Glutamatergic neuron (in vitro differentiated cells): ENCODE measurements at places on chromosomes 3 and 15.

DNA sequence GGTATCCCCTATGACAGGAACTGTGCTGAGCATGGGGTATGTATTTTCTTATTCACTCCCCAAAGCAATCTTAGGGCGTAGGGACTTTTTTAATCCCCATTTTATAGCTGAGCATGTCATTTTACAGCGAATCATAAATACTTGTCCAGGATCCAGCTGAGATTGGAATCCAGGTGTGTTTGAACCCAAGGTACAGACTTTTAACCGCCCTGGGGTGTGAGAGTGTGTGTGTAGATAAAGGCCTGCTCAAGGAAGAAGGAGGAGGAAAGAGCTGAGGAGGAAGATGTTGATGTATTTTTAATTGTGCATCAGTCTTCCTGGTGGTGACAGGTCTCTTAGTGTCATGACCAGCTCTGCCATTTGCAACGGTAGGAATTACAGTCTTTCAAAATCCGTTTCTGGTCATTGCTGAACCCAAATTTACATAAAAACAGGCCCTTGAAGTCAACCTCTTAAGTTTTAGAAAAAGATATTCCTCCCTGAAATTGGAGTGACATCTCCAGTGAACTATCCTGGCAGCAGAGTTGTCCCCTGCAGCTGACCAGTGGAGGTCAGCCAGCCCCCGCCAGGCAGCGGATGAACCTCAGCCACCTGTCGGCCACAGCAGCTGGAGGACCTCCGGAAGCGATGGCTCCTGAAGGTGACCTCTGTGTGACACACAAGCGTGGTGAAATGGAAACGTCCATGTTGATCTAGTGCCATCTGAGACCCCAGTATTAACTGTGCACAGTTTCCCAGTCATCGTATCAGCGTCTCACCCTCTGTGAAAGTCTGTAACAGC, 92.8 kb upstream of the MITF start:
- DNase-seq, result no peak

DNA sequence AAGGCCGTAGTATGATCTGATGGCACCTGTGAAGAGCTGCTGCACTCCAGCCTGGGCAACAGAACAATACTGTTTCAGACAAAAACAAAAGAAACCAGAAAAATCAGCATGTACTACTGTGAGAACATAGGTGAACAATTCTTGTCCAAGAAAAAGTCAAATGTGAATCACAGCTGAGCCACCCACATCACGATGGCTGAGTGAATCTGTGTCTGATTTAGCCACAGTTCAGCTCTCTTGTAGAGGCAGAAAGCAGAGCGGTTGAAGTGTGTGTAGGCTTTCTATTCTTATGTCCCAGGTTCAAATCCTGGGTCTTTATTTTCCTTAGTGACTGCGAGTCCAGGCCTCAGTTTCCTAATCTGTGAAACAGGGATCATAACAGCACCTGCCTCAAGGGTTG, 4.4 kb upstream of the FURIN start:
- DNase-seq, result no peak

GRCh38 chr3:112353365-112353764, 20.4 kb downstream of the CD200 start:
- DNase-seq, result no peak

- no peak for DNase-seq
Observed at GRCh38 chr3:28677581-28677980, 329.0 kb upstream of the AZI2 start.

DNA sequence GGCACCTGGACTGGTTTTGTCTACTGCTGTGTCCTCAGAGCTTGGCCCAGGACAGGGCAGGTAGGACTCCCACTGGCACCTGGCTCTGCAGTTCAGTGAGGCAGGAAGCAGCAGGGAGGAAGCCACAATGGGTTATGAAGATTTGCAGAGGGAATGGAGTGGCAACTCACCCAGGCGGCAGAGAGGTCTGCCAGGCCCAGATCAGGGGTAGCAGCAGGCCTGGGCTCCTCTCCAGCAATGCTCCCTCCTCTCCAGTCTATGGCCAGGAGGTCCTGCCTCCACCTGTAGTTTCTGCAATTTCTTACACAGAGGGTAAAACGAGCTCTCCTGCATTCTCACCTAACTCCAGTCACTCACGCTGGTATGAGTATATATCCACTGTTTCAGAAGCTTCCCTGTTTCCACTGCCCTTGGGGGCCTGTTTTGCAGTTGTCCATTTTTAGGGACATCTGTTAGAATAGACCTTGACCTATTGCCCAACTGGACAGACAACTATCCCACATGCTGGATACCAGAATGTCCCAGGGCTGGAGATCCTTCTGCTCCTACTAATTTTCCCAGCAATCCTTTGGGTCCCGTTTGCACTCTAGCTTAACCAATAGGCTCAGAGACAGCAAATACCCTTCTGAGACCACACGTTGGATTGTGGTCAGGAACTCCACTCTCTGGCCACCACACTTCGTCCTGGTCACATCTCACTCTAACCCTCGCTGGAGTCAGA, 35.2 kb downstream of the HMCES start:
- DNase-seq, result no peak

- DNase-seq, result peak; percentile 79
Observed at GRCh38 chr3:4656059-4656458, 162.9 kb downstream of the ITPR1 start.

GRCh38 chr15:49688135-49688790, 67.4 kb downstream of the DTWD1 start:
- DNase-seq, result no peak

DNA sequence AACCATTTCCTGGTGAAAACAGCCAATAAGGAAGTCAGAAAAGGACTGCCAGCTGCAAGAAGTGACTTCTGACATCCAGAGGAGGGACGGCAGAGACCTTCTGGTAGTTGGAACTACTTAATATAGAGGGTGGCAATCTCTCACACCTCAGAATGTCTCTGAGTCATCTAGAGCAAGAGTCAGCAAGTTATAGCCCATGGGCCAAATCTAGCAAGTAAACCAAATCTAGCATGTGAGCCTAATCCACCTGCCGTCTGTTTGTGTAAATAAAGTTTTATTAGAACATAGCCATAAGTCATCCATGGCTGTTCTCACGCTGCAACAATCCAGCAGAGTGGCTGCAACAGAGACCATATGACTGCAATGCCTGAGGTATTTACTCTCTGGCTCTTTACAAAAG, 160.5 kb upstream of the NR2E3 start:
- DNase-seq, result no peak
